ENCODE measurements at places on chromosomes 5 and 9.

GRCh38 chr5:2863675-2864433, 112.4 kb upstream of the IRX2 start:
- DNase-seq = no peak

- no peak for DNase-seq
Observed at GRCh38 chr5:178396796-178397720, 164.5 kb upstream of the PHYKPL start.

GRCh38 chr9:81626511-81626910, 62.8 kb downstream of the TLE1 start:
- no peak for DNase-seq

- DNase-seq = no peak
Observed at GRCh38 chr5:173926359-173926758, 38.2 kb downstream of the CPEB4 start.

- DNase-seq = no peak
Observed at GRCh38 chr5:59282726-59283125, 610.8 kb downstream of the PDE4D start.

DNA sequence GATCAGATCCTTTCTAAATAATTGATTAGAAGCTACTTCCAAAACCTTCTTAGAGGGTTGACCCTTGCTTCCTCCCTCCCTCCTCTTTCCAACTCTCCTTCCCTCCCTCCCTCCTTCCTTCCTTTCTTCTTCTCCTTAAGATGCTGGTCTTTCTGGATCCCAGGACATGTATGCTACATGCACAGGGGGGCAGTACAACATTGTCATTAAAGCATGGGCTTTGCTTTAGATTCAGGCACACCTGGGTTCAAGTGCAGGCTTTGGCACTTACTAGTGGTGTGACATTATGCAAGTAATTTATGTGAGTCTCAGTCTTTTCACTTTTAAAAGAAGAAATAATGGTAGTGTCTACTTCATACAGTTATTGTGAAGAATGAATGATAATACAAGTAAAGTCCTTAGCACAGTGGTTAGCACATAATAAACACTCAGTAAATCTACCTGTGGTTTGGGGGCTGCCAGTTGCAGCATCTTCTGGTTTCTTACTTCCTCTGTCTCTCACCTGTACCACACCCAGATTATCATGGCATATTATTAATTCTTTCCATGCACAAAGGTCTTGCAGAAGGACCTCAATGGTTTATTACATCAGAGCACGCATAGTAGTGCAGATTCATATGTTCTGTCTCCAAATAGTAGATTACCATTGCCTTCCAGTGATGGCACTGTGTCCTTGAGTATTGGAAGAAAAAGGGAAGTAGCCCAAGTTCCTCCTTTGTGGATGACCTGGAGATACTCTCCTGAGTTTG, 154.1 kb downstream of the ARHGAP26 start:
- no peak for DNase-seq

- DNase-seq = no peak
Observed at GRCh38 chr5:172545291-172545801, 91.0 kb upstream of the SH3PXD2B start.

DNA sequence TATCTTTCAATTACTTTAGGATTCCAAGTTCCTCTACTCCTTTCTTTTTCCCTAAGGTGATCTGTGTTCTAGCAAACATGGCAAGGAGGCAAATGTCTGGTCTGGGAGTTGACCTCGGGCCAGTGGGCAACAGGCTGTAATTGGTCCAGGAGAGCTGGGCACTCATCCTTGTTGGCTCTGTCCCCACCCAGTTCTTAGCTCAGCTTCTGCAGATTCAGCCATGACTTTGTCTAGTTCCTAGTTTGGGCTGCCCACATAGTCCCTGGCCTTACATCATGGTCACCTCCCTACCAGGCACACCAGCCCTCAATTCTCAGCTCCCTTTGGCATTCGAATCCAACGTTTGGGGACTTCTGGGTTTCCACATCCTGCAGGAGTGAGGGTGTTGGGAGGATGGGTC, 92.1 kb upstream of the DAP start:
- no peak for DNase-seq

DNA sequence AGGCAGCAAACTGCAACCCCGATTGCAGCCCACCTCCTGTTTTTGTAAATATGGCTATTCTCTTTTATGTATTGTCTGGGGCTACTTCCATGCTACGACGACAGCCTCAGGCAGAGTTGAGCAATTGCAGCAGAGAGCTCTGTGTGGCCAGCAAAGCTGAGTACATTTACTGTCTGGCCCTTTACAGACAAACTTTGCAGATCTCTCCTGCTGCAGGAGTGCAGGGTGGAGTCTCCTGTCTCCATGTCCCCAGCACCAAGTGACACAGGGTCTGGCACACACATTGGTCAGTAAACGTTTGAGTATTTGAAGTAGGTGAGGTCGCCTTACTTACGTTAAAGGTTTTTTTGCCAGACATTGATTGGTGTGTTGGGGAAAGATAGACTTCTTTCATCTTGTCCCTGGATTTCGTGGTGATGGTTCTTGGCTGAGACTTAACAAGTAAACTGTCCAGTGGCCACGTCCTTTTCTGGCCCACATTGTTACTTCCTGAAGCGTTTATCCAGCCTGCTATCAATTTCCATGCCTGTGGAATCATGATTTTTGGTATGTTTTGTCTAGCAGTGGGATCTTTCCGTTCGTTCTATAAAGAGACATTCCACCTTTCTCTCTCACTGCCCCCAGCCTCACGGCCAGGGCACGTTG, 27.2 kb downstream of the PRRC2B start:
- no peak for DNase-seq

GRCh38 chr5:123371575-123372179, 51.5 kb downstream of the CEP120 start:
- DNase-seq = no peak

- no peak for DNase-seq
Observed at GRCh38 chr5:179974946-179975712, 67.4 kb upstream of the TBC1D9B start.

Measured in activated CD8-positive, alpha-beta memory T cell treated with anti-CD3 and anti-CD28 coated beads for 1 hour (primary cell).